ENCODE measurements at places on chromosomes 5 and 9.

- DNase-seq, result no peak
Observed at GRCh38 chr5:148230240-148230639, 8.1 kb upstream of the MARCOL start.

- DNase-seq, result no peak
Observed at GRCh38 chr5:100828071-100828897, 74.8 kb downstream of the ST8SIA4 start.

DNA sequence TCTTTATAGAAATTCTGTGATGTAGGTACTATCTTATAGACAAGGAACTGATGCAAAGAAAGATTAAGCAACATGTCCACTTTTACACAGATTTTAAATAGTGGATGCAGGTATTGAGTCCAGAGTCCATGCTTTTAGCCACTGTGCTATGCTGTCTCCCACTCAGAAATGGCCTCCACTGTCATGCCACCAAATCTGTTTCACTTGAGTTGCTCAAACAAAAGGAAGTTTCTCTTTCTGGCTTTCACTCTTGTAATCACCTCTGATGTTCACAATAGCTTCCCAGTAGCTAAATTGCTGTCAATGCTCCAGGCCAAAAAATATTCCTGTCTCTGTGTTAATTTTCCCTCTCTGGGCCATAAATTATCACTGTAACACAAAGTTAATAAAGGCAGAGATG lies 77.0 kb upstream of the RASA1 start:
- DNase-seq, result no peak

DNA sequence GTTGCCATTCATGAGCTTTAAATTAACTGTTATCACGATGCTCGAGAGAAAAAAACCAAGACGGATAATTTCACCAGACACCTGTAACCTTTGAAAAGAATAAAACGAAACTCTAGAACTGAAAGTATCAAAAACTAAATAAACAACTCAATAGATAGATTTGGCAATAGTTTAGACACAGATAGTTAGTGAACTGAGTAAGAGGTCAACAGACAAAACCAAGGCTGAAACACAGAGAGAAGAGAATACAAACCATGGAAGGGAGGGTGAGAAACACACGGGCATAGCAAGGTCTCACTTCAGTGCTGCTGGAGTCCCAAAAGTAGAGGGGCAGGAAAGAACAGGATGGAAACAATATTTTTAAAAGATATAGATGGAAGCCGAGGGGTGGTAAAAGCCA lies 3.3 kb upstream of the OR2V1 start:
- DNase-seq, result no peak

GRCh38 chr5:63959177-63959982 lies 2.9 kb downstream of the HTR1A start:
- DNase-seq, result no peak

DNA sequence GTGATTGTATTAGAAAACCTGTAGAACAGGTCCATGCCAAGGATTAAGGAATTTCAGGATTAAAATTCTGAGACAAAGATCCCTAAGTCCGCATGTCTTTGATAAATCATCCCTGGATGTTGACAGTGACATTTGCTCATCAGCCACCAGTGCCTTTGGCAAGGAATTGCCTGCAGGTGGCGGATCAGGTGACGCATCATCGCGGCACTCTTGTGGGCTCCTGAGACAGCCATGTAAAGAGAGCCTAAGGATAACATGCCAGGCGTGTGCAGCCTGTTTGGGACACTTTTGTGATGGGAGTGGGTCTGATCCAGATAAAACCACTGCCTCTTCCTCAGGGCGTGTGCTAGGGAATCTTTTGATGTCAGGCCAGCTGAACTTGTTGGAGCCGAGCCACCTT lies 40.6 kb downstream of the ADCY2 start:
- DNase-seq, result no peak

DNA sequence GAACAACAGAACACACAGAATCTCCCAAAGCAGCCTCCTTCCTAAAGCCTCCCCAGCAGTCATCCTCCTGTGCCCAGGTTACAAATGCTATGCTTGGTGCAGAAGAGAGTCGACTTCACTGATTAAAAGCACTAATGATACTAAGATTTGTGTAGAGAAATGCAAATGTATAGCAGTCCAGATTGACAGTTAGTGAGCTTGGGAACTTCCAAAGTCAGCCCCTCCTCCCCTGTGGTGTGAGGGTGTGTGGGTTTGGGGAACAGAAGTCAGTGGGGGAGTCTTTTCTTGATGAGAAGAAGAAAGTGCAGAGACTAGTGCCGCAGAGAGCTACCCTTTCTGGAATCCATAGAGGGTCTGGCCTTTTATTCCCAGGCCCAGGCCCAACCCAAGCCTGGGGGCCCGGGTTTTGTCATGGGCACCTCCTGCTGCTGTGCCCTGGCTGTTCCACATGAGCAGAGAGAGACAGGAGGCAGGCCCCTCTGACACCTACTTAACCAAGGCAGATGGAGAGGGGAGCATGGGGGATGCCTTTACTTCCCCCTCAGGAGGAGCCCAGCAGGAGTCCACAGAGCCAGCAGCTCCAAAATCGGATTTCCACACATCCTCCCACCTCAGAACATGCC lies 173.3 kb downstream of the DENND1A start:
- DNase-seq, result no peak
